ENCODE measurements at places on chromosomes 1 and 21.
A peak's percentile ranks its signal among the peaks of the same experiment; 100 is the strongest.

DNA sequence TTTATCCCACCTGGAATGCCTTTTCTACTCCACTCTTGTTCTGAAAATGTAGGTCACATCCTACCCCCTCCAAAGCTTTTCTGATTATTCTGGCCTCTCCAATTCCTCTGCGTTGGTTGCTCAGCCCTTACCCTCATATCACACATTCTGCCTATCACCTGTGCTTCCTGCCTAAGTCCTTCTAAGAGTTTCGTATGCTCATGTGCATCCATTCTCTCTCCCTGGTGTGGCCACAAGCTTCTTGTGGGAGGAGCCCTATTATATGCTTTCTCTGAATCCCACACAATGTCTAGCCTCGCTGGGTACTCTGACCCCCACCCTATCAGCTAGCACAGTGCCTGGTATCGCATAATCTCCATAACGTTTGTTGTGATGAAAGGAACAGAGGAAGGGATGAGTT, 54.2 kb downstream of the CD58 start:
- DNase-seq, result no peak

- no peak for DNase-seq
These were observed 77.5 kb downstream of the PHTF1 start for GRCh38 chr1:113681596-113682337.

DNA sequence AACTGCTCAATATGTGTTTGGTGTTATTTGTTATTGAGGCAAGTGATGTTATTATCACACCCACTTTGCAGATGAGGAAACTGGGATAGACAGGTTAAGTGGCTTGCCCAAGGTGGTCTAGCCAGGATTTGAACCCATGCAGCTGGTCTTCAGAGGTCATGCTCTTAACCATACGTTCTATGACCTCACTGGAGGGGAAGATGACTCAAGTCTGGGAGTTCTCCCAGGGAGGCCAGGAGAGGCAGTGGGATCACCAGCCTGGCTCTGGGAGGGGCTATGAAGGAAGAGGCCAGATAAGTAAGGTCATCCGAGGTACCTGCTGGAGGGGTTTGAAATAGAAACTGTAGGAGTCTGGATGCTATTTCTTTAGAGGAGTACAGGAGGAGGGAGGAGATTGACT, 95.3 kb downstream of the NAV1 start:
- DNase-seq, result no peak

DNA sequence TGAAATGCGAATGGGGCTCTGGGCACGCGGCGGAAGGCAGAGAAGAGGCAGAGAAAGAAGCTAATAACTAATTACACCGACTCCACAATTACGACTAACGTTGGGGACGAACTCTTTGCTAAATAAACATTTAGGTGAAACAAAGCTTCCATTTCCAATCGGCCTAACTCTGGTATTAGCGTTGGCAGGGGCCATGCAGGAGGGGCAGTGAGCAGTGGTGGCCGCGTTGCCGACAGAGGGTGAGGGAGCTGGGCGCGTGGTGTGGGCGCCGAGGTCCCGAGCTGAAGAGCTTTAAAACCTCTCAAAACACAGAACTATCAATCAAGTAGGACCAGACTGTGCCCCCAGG, 553 bp upstream of the NDUFV3 start:
- no peak for DNase-seq

DNA sequence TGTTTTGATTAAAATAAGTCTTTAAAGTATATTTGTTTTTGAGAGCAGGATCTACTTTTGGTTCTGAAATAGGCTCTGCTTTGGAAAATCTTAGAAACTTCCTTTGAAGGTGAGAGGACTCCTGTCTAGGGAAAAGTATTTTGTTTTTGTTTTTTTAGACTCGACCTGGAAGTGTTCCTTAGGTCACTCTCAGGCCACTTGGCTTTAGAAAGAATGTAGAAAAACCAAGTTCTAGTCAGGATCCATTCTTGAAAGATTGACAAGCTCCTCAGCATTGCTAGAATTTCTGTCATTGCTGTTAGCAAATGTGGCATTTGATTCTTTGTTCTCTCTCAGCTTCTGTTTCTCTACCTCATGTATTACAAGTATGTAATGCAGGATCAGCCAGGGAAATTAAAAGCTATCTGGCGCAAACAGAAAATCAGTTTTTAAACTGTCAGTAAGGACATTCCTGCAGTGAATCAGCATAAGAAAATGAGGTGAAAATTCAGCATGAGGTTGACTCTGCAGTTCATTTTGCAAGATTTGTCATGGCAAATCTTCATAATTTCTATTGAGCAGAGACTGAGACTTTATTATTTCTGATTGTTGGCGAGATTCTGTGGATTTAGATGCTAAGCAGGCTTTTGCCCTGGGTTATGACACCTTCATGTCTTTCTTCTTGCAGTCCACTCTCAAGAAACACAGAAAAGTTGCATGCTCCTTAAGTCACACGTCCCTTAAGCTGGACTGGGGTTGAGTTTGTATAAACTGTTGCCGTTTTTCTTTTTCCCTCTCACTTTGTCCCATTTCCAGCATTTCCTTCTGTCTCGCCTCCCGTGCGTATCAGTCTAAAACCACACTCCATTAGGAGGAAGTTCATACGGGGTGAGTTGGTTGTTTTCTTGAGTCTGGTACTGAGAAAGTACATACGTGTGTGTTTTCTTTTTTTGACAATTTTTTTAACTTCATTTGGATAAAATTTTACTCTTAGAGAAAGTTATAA, 12.6 kb downstream of the NTPCR start:
- no peak for DNase-seq

- DNase-seq, result no peak
These were observed 27.4 kb downstream of the PRKACB start for GRCh38 chr1:84171481-84171880.

GRCh38 chr1:156852418-156852874, 6.5 kb downstream of the INSRR start:
- DNase-seq, result no peak

GRCh38 chr1:21307663-21308305, 17.5 kb upstream of the ECE1 start:
- DNase-seq, result peak; percentile 49

Measured in hematopoietic multipotent progenitor cell treated with erythropoietin and hydrocortisone succinate and interleukin-3 and kit ligand, for 17 days (in vitro differentiated cells).